ENCODE measurements at places on chromosomes 3 and 15.

DNA sequence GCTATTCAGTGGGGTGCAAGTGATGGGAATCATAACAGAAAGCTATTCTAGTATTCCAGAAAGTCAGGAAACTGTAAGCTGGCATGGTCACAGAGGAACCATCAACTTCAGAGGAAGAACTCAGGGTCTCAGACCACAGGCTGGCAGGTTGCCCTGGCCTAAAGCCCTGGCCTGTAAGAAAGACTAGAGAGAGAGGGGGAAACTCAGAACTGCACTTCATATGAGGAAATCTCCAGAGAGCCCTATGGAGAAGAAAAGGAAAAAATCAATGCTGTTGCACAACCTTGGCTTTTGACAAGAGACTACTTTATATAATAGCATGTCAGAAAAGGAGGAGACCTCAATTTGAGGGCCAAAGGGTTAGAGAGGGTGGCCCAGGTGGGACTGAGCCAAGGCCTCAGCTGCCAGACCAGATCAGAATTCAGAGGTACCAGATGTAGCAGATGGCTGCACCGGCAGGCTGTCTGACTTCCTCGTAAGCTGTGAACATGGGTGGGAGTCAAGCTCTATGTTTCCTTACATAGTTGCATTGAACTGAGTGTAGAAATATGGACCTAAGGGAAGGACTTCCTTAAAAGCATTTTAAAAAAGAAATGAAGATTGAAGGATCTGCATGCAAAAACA, 333.8 kb downstream of the PDCD6IP start:
- no peak for DNase-seq

GRCh38 chr3:127698286-127698685, 25.5 kb downstream of the ABTB1 start:
- no peak for DNase-seq

- DNase-seq, result no peak
Observed at GRCh38 chr15:69941706-69942495, 155.8 kb downstream of the TLE3 start.

GRCh38 chr15:49865925-49866757, 245.3 kb downstream of the DTWD1 start:
- no peak for DNase-seq

DNA sequence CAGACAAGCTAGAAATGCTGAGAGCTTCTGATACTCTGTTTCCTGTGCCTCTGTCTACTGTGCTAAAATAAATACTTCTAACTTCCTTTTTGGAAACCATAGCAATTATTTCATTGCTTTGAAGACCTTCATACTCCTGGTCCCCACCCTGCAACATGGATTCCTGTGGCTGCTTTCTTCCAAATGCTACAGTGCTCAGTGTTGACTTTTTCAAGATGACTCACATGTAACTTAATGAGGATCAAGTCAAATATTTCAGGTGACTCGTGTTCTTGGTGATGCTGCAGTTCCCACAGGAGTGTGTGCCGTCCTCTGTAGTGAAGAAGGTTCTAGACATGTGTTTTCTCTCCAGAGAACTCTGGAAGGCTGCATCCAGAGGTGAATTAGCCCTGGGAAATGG, 288.6 kb downstream of the CLSTN2 start:
- no peak for DNase-seq

DNA sequence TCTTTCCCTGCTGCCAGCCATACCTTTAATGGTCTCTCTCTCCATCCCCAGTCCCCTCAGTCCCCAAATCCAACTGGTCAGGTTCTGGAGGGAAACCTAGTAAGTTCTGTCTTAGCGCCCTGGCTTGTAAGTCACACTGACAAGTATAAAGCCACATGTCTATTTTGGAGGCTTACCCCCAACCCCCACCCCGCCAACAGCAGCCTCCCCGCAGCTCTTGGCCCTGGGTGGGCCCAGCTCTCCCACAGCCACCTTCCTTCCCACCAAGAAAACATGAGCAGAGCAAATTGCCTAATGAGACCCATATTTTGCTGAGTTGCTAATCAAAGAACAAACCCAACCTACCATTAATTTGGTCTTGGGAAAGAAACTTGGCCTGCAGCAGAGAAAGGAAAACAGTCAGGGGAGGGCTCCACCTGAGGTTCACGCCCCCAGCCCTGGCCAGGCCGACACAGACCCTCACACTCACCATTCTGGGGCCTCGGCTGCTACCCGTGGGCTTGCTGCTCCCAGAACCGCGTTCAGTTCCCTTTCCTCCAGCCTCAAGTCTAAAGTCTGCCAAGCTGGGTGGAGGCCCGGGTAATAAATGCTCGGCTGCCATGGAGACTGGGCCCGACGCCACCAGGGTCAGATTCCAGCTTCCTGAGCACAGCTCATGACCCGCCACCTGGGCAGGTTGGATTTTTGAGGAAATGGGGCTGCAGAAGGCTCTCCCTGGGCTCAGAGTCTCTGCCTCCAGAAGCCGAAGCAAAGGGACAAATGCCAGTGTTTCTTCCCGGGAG, at the start of gene CALML4:
Gene CALML4, minus strand, starts transcription at position 557 of the 782 bp plus-strand sequence. Its CDS starts 85 bp downstream, at position 472.
- DNase-seq, result no peak
